Tibial nerve (tissue), 4 donors: ENCODE measurements at places on chromosomes 4 and X.

GRCh38 chr4:187209921-187210613, 486.4 kb upstream of the FAT1 start:
- H3K27ac ChIP-seq: peak overlapping the region; percentile 62
- H3K36me3 ChIP-seq: no peaks in the 10 kb centered on the region
- H3K27me3 ChIP-seq: no peaks in the 10 kb centered on the region
- H3K4me1 ChIP-seq: peaks cover 11% of the 10 kb centered on the region

DNA sequence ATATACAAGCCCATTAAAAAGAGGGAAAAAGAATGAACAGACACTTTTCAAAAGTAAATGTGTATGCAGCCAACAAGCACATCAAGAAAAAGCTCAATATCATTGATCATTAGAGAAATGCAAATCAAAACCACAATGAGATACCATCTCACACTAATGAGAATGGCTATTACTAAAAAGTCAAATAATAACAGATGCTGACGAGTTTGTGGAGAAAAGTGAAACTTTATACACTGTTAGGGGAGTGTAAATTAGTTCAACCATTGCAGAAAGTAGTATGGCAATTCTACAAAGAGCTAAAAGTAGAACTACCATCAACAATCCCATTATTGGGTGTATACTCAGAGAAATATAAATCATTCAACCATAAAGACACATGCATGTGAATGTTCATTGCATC, 203.0 kb downstream of the ARAP2 start:
- no peak overlapping the region for H3K27ac ChIP-seq
- H3K27me3 ChIP-seq: no peaks in the 10 kb centered on the region
- H3K4me3 ChIP-seq: no peak overlapping the region
- no peaks in the 10 kb centered on the region for H3K4me1 ChIP-seq
- DNase-seq: no peak
- H3K36me3 ChIP-seq: no peaks in the 10 kb centered on the region

GRCh38 chr4:74590476-74590875, 145.5 kb downstream of the AREG start:
- H3K36me3 ChIP-seq: no peaks in the 10 kb centered on the region
- H3K27ac ChIP-seq: no peak overlapping the region
- no peak overlapping the region for H3K4me3 ChIP-seq
- no peaks in the 10 kb centered on the region for H3K4me1 ChIP-seq
- DNase-seq: no peak
- H3K27me3 ChIP-seq: no peaks in the 10 kb centered on the region

DNA sequence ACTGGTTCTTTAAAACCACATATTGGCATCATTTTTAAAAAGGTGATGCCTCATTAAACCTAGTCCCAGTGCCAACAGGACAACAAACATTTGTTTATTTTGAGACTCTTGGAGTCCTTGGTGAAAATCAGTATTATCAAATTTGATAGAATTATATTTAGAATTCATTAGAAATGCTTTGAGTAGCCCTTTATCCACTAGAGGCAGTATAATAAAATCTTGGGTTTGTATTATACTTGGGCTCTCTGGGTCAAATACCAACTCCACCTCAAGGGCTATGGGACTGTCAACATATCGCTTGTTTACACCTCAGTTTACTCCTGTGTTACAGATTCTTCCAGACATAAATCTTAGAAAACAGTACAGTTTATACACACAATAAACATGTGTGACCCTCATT, 335.7 kb upstream of the FSTL5 start:
- no peak overlapping the region for H3K4me3 ChIP-seq
- no peaks in the 10 kb centered on the region for H3K4me1 ChIP-seq
- H3K27ac ChIP-seq: no peak overlapping the region
- H3K27me3 ChIP-seq: no peaks in the 10 kb centered on the region

- H3K4me1 ChIP-seq: no peaks in the 10 kb centered on the region
- no peaks in the 10 kb centered on the region for H3K36me3 ChIP-seq
- H3K27ac ChIP-seq: no peak overlapping the region
Observed at GRCh38 chrX:67731061-67731460, 187.2 kb downstream of the AR start.

GRCh38 chr4:154208424-154208823, 283.2 kb downstream of the DCHS2 start:
- no peak overlapping the region for H3K27ac ChIP-seq
- H3K27me3 ChIP-seq: no peaks in the 10 kb centered on the region
- no peaks in the 10 kb centered on the region for H3K36me3 ChIP-seq

DNA sequence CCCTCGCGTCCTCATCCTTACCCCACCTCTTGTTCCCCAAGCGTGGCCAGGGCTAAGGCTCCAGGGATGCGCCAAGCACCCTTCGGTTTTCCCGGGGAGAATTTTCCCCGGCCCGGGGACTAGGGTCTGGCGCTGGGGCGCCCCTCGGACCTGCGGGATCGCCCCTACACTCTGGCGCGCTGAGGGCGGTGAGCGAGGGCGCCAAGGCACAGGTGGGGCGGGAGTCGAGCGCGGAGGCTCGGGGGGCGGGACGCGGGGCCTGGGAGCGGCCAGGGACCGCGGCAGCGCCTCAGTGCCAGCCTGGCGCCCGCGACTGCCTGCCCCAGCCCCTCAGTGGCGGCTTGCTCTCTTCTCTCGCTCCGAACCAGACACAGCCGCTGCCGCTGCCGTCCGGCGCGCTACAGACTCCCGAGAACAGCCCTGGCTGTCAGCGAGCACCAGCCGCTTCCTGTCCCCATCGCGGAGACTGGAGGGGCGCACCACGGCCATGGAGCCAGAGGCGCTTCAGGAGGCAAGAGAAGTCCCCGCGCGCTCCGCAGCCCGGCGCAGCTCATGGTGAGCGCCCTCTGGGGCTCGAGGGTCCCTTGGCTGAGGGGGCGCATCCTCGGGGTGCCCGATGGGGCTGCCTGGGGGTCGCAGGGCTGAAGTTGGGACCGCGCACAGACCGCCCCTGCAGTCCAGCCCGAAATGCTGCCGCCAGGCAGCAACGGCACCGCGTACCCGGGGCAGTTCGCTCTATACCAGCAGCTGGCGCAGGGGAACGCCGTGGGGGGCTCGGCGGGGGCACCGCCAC, at the start of gene DRD5:
Gene DRD5, plus strand, starts transcription at position 292 of the 793 bp plus-strand sequence. Its CDS starts 396 bp downstream, at position 688.
- no peaks in the 10 kb centered on the region for H3K27me3 ChIP-seq
- no peak for DNase-seq
- no peak within 1 kb of the TSS for H3K27ac ChIP-seq
- H3K4me3 ChIP-seq: no peak within 1 kb of the TSS

DNA sequence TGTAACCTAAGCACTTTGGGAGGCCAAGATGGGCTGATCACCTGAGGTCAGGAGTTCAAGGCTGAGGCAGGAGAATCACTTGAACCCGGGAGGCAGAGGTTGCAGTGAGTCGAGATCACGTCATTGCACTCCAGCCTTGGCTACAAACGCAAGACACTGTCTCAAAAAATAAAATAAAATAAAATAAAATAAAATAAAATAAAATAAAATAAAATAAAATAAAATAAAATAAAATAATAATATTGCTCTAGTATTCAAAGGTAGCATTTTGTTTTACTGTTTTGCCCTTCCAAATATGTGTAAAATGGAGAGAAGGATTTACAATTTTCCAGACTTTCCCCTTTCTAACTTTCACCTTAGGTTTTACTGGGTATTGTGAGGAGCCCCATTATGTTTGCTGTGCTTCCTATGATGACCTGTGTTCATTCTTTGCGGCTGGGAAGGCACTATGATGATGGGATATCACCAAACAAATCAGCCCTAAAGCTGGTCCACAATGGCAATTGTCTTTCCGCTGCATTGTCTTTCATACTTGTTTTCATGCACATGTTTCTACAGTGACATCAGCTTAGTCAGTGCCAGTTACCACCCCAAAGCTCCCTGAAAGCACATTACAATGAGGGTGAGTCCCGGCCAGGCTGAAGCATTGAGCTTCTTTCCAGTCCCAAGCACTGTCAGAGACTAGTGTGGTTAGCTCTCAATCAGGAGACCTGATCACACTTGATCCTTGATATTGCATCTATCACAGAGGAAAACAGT, 50.8 kb downstream of the DTHD1 start:
- H3K4me3 ChIP-seq: no peak overlapping the region
- no peak for DNase-seq
- H3K27me3 ChIP-seq: no peaks in the 10 kb centered on the region
- no peaks in the 10 kb centered on the region for H3K36me3 ChIP-seq
- H3K27ac ChIP-seq: no peak overlapping the region

DNA sequence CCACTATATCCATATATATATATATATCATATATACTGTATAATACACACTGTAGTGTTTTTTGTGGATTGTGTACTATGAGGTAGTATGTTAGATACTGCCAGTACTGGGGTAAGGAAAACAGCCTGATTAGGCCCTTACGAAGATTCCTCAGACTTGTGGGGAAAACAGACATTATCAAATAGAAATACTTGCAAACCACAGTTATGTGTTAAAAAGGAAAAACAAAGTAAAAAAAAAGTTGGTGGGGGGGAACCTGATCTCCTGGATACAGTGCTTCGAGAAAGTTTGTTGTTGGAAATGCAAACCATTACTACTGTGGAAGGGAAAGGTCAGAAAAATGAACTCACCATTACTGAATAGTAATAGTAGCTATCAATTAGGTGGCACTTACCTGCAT, 53.0 kb downstream of the PKD2 start:
- no peak overlapping the region for H3K27ac ChIP-seq
- peaks cover 3% of the 10 kb centered on the region for H3K4me1 ChIP-seq
- H3K36me3 ChIP-seq: no peaks in the 10 kb centered on the region
- no peak for DNase-seq
- H3K27me3 ChIP-seq: no peaks in the 10 kb centered on the region
- no peak overlapping the region for H3K4me3 ChIP-seq

- H3K36me3 ChIP-seq: no peaks in the 10 kb centered on the region
- H3K27ac ChIP-seq: no peak overlapping the region
- no peaks in the 10 kb centered on the region for H3K27me3 ChIP-seq
Observed at GRCh38 chrX:123809854-123810375, 49.9 kb upstream of the XIAP start.

DNA sequence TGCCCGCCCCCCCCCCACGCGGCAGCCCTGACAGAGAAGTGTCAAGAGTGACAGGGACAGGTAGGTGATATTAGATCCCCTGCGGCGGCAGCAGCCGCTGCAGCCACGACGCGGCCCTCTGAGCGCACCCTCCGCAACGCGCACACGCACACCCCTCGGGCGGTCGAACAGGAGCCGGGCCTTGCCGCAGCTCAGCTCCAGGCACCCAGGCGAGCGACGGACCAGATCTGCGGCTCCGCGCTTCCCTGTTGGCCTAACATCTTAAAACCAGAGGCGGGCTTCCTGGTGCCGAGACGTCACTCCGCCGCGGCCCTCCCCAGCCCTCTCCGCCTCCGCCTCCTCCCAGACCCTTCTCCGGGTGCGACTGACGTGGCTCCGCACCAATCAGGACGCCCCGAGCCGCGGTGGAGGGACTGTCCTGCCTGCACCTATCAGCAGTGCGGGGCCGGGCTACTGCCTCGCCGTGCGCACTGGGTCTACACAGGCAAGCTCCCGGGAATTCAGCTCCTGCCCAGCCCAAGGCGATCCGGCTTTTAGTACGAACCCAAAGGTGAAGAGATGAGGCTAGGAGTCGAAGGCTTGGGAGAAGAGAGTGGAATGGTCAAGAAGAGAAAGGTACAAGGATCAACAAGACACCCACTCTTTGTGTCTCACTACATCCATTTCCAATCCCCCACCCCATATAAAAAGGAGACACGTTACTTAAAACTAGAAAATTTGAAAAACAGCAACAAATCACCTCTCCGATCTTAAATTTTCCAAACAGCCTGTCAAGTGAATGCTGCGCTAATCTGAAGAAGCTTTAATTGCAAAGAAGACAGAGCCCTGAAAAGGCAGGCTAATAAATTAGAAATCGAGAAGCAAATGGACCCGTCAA, at the start of gene PITX2:
Gene PITX2, minus strand, starts transcription at position 237 of the 877 bp plus-strand sequence. CDS start 617 bp downstream, outside the sequence.
- peaks cover 49% of the 10 kb centered on the region for H3K4me1 ChIP-seq
- peaks cover 100% of the 10 kb centered on the region for H3K27me3 ChIP-seq
- no peak for DNase-seq
- H3K4me3 ChIP-seq: peak within 1 kb of the TSS; percentile 48

GRCh38 chr4:31085689-31086088, 365.5 kb downstream of the PCDH7 start:
- H3K36me3 ChIP-seq: no peaks in the 10 kb centered on the region
- H3K4me3 ChIP-seq: no peak overlapping the region
- DNase-seq: no peak
- H3K27ac ChIP-seq: no peak overlapping the region
- no peaks in the 10 kb centered on the region for H3K27me3 ChIP-seq

DNA sequence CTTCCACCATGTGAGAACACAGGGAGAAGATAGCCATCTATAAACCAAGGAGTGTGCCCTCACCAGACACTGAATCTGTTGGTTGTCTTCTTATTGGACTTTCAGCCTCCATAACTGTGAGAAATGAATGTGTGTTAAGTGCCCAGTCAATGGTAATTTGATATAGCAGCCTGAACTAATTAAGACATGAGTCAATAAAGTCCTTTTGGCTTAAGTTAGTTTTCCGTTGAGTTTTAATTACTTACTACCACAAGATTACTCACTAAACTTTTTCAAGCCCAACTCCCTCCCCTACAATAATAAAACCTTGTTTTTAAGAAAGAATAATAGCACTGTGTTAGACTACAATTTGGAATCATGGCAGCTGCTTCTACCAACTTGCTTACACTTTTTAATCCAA, 324.2 kb downstream of the PCDH19 start:
- DNase-seq: no peak
- no peak overlapping the region for H3K4me3 ChIP-seq
- H3K36me3 ChIP-seq: no peaks in the 10 kb centered on the region
- no peak overlapping the region for H3K27ac ChIP-seq

DNA sequence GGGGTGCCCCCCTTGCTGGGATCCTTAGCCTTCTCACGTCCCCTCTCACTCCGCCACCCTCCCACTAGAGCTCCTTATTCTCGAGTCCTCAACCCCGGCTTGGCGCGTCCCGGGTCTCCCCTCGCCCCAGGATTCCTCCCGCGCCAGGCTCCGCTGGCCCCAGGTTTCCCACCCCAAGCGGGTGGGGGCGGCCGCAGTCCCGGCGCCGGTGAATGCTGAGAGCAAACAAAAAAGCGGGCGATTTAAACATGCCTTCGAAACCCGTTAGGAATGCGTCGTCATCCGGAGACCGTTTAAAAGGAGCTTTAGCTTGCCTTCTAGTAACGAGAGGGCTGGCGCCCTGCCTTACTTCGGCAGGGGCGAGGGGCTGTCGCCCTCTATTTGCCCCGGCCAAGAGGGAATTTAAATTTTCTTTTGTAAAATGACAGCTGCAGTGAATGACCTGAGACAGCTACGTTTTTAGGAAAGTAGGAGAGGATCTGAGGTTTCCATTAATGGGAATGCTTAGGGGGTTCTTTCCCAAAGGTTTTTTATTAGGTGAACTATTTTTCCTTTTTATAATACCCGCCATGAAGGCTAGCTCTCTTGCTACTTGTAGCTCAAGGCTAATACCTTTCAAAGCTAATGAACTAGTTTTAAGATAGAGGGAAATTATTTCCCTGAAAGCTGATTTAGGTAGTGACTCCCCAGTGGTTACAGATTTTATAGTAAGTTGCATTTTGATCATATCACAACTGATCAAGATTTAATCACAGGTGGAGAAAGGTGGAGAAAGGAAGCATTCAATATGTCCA, 3.1 kb downstream of the JADE1 start:
- peak overlapping the region; percentile 98 for H3K27ac ChIP-seq
- peak; percentile 21 for DNase-seq
- peak overlapping the region; percentile 81 for H3K4me3 ChIP-seq
